ENCODE measurements at places on chromosomes 7 and 10.
A peak's percentile ranks its signal among the peaks of the same experiment; 100 is the strongest.

DNA sequence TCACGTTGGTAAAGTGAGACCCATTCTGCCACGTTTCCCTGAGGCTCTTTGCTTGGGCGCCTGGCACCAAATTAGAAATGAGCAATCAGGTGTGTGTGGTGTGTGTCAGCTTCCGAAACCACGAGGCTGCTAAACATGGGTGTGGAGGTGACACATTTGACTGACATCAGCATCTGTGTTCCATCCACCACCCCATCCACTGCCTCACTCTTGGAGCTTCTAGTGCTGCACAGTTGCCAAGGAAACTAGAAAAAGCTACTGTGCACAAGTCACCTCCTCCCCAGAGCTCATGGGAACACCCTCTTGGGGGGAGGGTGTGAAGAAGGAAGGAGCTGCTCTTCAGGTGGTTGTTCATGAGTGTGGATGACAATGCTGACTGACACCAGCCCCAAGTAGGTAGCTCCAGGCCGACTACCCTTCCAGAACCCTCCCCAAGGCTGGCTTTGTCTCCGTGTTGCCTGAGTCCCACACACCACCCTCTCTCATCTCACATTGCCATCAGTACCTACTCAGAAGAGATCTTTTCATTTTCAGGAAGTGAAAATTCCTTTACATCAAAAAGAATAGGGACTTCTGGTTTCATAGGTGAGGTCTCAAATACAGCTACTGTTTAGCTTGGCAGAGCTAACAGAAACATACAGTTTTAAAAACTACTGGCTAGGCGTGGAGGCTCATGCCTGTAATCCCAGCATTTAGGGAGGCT, 152.2 kb downstream of the TMEM178B start:
- DNase-seq = no peak

DNA sequence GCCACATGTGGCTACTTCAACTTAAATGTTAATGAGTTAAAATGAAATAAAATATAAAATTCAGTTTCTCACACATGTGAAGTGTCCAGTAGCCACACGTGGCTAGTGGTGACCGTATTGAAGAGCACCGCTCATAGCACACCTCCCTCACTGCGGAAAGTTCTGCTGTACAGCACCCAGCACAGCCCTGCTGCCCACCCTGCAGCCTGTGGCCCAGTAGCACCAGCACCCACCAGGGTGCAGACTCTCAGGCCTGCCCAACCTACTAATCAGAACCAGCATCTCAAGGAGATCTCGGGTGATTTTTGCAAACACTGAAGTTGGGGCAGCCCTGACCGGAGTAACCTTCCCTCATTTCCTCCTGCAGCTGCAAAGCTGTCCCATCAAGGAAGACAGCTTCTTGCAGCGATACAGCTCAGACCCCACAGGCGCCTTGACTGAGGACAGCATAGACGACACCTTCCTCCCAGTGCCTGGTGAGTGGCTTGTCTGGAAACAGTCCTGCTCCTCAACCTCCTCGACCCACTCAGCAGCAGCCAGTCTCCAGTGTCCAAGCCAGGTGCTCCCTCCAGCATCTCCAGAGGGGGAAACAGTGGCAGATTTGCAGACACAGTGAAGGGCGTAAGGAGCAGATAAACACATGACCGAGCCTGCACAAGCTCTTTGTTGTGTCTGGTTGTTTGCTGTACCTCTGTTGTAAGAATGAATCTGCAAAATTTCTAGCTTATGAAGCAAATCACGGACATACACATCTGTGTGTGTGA, 162.8 kb upstream of the LANCL2 start:
- no peak for DNase-seq

DNA sequence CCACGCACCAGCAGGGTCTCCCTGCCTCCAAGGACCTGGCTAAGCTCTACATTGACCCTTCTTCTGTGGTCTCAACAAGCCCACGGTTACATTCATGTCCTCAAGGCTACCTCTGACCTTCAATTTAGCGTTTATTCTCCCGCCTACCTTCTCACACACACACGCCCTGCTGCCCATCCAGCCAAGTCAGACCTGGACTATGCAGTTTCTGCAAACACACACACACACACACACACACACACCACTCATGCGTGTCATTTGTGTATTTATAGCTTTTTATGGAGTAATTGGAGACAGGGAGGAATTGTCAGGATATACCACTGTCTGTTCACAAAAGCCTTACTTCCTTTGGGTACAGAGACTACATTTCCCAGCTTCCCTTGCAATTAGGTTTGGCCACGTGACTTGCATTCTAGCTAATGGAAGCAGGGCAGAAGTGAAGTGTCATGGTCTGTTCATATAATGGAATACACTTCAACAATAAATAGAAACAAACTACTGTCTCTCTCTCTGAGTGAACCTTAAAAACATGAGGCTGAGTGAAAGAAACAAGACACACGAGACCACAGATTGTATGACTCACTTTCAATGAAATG, 53.8 kb upstream of the CPXM2 start:
- DNase-seq = peak; percentile 21

GRCh38 chr7:34322841-34323240, 335.2 kb upstream of the NPSR1 start:
- no peak for DNase-seq

- no peak for DNase-seq
These were observed 19.6 kb downstream of the NOC3L start for GRCh38 chr10:94343151-94343550.

GRCh38 chr7:157964016-157964415, 623.6 kb downstream of the PTPRN2 start:
- DNase-seq = no peak

DNA sequence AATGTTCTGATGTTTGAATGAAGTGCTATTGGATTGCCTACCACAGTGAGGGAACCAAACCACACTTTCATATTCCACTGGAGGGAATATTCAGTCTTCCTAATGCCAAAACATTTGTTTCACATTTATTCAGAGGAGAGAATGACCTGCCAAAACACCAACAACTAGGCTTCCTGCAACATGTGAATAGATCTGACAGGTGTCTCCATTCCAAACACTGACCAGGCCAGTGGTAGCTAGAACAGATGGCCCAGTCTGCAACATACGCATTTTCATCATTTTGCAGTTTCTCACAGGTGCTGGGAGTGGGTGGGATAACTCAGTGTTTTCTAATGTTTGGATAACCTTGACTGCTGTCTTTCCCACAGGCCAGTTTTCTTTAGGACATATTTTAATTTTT, 110.0 kb downstream of the RELN start:
- no peak for DNase-seq

DNA sequence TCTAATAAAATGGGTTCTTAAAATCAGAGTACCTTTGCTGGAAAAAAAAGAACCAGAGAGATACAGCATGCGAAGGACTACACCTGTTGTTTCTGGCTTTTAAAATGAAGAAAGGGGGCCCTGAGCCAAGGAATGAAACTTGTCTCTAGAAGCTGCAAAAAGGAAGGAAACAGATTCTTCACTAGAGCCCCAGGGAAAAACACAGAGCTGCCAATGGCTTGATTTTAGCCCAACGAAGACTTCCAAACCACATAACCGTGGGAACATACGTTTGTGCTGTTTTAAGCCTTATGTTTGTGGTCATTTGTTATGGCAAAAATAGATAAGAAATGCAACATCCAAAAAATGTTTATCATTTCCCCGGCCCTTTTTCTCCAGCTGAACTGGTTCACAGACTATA, 780.0 kb downstream of the SORCS1 start:
- no peak for DNase-seq

DNA sequence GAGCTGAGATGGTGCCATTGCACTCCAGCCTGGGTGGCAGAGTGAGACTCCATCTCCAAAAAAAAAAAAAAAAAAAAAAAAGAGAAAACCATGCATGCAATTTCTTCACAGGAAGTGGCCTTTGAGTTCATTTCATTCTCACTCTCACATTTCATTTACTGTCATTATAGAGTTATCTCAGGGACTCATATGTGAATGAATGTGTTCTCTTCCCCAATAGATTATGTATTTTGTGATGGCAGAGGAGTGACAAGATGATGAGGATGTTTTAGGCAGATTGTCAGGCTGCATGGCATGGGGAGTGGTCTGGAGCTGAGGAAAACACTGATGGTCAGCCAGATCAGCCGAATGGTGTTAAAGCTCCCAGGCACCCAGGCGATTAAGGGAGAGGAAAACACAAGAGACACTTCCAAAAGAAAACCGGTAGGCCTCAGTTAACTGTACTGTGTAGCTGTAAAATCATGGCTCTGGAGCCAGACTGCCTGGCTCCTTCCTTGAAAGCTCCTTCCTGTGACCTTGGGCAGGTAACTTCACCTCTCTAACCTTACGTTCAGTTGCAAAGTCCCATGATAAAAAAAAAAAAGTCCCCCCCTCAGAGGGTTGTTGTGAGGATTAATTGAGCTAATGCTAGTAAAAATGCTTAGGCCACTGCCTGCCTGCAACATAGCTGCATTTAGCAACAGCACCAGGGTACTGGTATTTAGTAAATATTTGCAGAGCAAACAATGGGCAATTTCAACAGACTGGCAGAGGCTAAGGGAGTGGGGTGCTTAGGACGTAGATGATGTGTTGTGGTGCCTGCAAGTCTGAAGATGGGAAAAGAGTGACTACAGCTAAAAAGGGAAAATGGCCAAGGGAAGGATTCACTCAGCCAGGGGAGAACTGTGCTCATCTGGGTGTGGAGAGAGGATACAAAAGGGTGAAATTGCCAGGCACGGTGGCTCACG, 6.9 kb downstream of the FRAT2 start:
- DNase-seq = no peak

- DNase-seq = no peak
These were observed 63.2 kb downstream of the PRPF18 start for GRCh38 chr10:13649844-13650520.

- no peak for DNase-seq
These were observed 240.0 kb downstream of the REEP3 start for GRCh38 chr10:63761243-63761642.

GRCh38 chr7:48249166-48249565, 77.9 kb downstream of the ABCA13 start:
- DNase-seq = no peak

DNA sequence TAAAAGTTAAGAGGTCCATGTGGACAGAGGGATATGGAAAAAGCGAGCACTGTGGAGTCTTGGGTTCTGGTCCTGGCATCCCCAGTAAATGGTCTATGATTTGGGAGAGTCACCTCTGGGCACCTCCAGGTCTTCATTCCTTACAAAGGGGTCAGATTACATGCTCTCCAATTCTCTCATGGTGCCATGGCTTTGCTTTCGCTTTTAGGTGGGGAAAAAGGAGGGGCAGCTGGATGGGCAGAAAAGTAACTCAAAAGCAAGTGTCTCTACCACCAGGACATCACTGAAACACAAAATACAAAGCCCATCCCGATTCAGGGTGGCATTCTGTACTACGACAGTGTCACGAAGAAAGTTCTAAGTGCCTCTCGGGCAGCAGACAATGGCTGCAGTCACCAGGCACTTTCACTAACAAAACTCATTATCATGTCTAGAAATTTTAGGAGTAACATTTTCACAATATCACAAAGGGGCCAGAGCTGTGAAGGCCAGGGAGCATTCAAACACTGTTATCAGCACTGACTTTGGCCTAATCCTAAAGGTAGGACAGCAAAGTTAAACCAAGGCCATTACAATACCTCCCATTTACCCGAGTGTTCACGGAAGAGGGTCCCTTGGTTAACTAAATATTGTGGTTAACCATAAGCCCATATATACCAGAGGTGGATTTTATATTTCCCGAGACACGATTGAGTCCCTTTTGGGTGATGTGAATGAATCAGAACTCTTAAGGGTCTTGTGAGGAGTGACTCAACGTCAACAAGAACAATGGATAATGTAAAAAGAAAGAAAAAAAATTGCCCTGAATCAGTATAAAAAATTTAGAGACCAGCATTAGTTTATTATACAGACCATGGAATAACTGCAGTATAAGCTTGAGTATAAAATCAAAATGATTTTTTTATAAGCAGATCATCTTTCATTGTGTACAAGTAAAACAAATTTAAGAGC, 2.5 kb downstream of the PSAP start:
- no peak for DNase-seq

- DNase-seq = no peak
These were observed 83.0 kb upstream of the FAM180A start for GRCh38 chr7:135831455-135832195.

DNA sequence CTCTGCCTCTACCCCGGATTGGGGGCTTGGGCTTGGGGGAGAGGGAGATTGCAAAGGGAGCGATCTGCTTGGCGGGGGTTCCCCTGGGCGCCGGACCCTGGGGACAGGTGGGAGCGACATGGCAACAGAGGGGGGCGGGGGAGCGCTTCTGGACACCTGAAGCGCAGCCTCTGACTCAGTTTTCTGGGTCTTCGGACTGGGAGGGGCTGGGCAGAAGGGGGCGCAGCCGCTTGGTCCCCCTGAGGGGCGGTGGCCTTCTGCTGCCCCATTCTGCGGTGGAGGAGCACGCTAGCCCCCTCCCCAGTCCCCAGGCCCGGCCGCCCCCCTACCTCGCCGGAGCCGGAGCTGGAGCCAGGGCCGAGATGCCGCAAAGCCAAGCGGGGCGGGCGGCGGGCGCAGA, 380 bp downstream of the NAT16 start:
- DNase-seq = no peak

GRCh38 chr7:16348251-16348650, 73.1 kb downstream of the CRPPA start:
- DNase-seq = no peak

GRCh38 chr7:28981161-28981465, 23.0 kb upstream of the TRIL start:
- no peak for DNase-seq

DNA sequence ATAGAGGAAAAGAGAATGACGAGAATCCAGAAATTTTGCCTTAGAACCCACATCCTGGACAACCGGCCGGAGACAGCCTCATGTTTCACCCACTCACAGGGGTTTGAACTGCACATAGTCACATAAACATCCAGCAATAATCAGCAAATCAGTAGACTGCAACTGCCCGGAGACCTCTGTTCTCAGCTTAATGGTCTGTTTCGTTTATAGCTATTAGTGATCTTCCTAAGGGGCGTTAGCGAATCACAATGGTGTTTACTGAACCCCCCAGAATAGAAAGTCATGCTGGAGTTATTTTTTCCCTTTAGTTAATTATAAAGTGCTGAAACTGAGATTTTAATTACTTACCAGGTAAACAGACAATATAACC, 98.4 kb downstream of the SFMBT2 start:
- DNase-seq = no peak

DNA sequence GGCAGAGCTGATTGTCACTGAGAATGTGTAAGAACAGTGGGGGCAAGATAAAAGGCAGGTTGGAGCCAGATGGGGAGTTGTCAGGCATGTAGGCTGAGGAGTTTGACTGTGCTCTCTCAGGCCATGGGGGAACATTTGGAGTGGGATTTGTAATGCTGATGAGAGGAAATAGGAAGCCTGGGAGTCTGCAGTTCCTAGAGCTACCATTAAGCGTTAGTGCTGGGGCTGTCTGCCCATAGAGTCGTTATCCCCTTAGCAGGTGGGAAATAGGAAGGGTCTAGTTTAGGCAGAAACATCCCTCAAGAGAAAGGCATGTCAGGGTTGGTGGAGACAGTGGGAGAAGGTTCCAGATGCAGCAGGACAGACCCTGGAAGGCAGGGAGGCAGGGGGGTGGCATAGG, 75.5 kb downstream of the RPS24 start:
- no peak for DNase-seq

DNA sequence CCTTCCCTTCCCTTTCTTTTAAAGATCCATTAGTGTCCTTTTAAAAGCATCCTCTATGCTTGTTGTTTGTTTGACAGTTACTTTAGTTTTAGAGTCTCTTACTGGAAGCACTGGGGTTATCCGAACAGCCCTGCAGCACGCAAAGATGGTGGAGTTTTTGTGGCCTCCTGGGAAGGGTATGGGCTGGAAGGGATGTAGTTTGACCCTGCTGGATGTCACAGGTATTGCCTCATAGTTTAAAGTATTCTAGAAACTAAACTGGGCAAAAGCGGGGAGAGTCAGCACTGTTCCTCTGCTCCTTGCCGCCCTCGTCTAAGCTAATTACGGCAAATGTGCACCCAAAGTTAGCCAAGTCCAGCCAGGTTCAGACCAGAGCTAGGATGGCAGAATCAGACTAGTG, 35.8 kb upstream of the GNAI1 start:
- no peak for DNase-seq
